ENCODE measurements at places on chromosomes 1 and 21. TPM values are rescaled to one million over a fixed set of nuclear protein-coding genes. Genes with fewer than 3 reads are reported as not detected.

Gene HMCN1
- 4.6 TPM for polyA plus RNA-seq

Gene HEYL
- 0.02 TPM for polyA plus RNA-seq

Gene S100A7
- polyA plus RNA-seq = not detected

Gene UTS2
- not detected for polyA plus RNA-seq

Gene EFNA1
- 1.6 TPM for polyA plus RNA-seq

Gene MAGI3
- polyA plus RNA-seq = 2.4 TPM

Gene GBP4
- not detected for polyA plus RNA-seq

Gene MATN1
- polyA plus RNA-seq = 0.27 TPM

Gene MYOM3
- polyA plus RNA-seq = not detected

Gene NBPF15
- polyA plus RNA-seq = 38.5 TPM

Gene SPATA1
- polyA plus RNA-seq = not detected

Gene FCRLB
- polyA plus RNA-seq = 2.2 TPM

Gene RHEX
- not detected for polyA plus RNA-seq

Gene RHCE
- 0.39 TPM for polyA plus RNA-seq

Gene KLHDC9
- polyA plus RNA-seq = 0.70 TPM

Gene A3GALT2
- not detected for polyA plus RNA-seq

Gene NCAM2
- 1.7 TPM for polyA plus RNA-seq

Gene PER3
- 4.2 TPM for polyA plus RNA-seq
